HS-5 (cell line): ENCODE measurements at places on chromosomes 6 and 20.
A peak's percentile ranks its signal among the peaks of the same experiment; 100 is the strongest.

DNA sequence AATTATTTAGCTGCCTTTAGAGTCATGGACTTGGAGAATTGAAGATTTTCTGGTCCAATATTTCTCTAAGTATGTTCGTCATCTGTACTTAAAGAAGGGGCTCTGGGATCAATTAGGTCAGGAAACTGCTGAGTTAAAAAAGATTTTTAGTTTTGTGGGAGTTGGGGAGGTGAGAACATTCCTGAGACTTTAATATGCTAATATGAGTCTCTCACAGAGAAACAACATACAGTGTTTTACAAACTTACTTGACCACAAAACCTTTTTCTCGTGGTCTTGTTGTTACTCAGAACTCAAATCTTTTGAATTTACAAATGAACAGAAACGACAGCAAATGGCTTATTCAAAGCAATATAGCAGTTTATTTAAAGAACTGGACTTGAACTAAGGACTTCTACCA, 67.9 kb downstream of the LIN28B start:
- DNase-seq, result no peak

DNA sequence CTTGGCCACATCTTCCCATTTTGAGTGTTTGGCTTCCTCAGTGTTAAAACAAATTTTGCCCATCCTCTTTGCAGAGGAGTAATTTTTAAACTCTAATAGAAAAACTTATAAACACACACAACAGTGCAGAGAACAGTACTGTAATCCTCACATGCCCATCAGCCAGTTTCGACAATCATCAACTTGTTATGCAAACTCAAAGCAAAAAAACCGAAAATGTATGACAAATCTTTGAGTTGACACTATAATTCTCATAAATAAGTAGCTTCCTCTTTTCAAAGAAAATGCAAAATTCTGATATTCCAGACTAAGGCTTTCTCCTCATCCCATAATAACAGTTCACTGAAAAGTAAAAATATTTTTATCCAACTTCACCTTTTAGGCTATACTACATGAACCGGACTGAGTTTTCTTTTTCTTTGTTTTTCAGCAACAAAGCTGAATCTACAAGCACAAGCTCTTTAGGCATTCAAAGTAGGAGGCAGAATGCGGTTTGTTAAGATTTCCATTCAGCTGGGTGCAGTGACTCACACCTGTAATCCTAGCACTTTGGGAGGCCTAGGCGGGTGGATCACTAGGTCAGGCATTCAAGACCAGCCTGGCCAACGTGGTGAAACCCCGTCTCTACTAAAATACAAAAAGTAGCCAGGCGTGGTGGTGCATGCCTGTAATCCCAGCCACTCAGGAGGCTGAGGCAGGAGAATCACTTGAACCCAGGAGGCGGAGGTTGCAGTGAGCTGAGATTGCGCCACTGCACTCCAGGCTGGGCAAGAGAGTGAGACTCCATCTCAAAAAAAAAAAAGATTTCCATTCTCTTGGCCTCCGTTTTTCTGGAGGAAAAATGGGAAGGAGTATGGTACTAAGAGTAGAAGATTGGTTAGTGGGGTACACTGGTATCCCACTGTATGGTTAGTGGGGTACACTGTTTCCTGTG, 74.8 kb downstream of the GCNT2 start:
- no peak for DNase-seq

DNA sequence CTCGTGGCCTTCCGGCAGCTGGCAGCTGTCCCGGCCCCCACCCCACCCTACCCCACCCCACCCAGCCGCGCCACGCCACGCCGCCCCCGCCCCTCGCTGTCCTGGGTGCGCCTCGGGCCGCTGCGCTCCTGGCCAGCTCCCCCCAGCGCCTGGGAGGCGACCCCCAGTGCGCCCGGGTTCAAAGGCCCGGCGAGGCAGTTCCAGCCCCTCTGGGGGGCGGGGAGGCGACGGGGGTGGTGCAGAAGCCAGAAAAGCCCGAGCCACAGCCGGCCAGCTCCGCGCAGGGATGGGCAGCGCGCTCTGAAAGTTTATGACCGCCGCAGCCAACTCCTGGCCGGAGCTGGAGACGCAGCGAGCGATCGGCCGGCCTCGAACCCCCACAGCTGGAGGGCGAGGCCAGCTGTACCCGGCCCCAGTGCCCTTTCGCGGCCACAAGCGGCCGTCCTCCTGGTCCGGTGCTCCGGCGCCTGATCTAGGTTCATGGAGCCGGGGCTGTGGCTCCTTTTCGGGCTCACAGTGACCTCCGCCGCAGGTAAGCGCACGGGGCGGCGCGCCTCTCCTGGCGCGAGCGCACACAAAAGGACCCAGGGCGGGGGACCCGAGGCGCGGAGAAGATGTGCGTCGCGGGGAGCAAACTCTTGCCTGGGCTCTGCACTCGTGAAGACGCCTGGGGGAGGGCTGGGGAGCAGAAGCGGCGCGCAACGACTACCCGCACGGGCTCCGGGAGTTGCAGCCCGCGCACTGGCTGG, at the start of gene EDN3:
Gene EDN3, plus strand, starts transcription at position 279 of the 749 bp plus-strand sequence. Its CDS starts 202 bp downstream, at position 481.
- DNase-seq, result no peak

GRCh38 chr6:169139179-169139971, 114.3 kb downstream of the THBS2 start:
- DNase-seq, result no peak

- peak; percentile 88 for DNase-seq
Observed at GRCh38 chr6:142902636-142903053, 42.3 kb downstream of the HIVEP2 start.

- no peak for DNase-seq
Observed at GRCh38 chr6:39198528-39198927, 30.7 kb downstream of the KCNK5 start.

DNA sequence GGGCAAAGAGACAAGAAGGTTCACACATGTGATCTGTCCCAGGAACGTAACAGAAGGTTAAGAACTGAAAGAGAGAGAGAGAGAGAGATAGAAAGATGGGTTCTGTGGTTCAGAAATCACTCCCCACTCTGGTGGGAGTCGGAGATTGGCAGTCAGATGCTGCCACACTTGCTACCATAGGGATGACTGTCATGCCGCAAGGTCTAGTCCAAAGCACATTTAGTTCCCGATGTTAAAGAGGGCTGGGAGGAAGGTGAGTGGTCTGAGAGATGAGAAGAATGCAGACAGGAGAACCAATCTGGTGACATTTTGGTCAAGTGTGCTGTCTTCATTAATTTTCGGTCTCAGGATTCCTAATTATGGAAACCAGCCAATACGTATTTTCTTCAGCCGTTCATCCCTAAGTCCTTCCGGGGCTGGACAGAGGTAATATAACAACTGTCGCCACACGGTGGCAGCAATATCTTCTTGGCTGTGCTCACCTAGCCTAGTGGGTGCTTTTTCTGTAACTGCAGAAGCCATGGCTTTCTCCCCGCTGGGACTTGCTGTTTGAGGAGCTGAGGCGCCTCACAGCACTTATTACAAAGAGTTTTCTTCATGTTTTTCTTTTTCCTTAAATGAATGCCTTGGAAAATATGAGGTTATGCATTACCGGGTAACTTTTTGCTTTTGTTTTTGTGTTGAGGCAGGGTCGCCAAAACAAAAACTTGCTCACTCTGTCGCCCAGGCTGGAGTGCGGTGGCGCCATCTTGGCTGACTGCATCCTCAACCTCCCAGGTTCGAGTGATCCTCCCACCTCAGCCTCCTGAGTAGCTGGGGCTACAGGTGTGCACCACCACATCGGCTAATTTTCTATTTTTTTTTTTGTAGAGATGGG, 46.0 kb downstream of the SLC35D3 start:
- DNase-seq, result peak; percentile 33

- DNase-seq, result no peak
Observed at GRCh38 chr6:151137542-151137941, 102.2 kb upstream of the AKAP12 start.

GRCh38 chr6:68638230-68638900, 3.3 kb downstream of the ADGRB3 start:
- DNase-seq, result peak; percentile 14

GRCh38 chr6:37272834-37273566, 15.1 kb upstream of the TMEM217 start:
- DNase-seq, result no peak

GRCh38 chr6:105501246-105501645, 98.4 kb upstream of the PREP start:
- DNase-seq, result no peak

GRCh38 chr6:42211726-42212125, 5.9 kb downstream of the MRPS10 start:
- DNase-seq, result no peak

GRCh38 chr6:165752451-165752850, 89.4 kb upstream of the PDE10A start:
- no peak for DNase-seq
